Activated B cell treated with CpG ODN at 0.5 μM for 24 hours (primary cell): ENCODE measurements at places on chromosomes 3 and 15.

DNA sequence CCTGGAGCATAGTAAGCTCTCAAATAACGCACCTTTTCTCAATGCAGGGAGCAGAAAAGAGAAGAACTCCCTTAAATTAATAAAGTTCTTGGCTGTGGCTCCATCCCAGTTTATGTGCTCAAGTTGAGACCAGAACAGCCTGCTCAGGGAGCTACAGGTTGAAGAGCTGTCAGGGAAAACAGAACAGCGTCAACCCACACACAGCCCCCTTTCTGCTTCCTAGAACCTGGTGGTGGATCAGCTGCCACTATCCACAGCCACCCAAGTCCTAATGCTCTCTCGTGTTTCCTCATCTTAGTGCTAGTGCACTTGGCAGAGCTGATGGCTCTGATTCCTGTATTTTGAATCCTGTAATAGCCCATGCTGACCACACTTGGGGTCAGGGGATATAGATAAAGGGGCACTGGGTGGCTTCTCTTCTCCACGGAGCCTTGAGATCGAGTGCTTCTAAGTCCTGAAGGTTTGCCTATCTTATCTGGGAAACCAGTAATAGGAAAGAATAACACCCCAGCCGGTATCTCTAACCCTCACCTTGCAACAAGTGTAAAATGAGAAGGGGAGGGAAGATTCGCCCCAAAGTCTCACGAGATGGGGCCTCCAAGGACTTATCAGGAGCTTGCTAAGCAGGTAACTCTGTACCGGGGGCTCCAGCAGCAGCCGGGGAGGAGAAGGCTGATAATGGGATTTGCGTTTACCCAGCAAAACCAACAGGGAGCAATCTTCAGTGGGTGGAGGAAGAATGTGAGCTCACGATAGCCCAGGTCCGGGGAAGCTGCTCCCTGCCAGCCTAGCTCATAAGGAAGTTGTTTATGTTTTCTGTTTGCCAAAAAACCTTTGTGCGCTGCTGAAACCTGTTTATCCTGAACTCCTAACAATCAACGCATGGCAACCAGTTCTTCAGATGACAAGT is 136.2 kb upstream of the ICE2 start:
- no peak for DNase-seq

DNA sequence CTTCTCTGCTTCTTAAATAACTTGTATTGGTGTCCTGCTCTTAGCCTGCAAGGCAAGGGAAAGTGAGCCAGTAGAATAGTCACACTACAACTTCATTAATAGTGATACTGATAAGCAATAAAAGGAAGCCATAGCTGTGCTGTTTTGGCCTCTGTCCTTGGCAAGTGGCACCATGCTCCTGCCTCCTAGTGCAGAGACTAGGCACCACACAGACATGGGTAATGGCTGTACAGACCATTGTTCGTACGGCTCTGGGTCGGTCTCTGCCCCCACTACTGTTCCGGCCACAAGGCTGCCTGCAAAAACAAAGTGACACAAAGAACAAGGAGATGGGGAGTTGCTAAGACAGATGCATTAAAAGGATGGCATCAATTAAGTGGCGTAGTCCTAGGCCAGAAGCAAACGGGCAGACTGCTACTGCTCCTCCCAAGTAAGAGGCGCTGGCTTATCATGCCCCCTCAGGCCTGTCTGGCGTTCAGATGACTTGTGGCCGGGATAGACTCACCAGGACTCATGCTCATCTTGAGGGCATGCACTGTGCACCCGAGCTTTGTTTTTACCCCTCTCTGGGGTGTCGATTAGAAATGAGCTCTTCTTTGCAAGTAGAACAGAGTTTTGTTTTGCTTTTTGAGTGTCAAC is 75.6 kb downstream of the TRAK1 start:
- no peak for DNase-seq

GRCh38 chr15:63996794-63997357 is 49.4 kb downstream of the DAPK2 start:
- no peak for DNase-seq

DNA sequence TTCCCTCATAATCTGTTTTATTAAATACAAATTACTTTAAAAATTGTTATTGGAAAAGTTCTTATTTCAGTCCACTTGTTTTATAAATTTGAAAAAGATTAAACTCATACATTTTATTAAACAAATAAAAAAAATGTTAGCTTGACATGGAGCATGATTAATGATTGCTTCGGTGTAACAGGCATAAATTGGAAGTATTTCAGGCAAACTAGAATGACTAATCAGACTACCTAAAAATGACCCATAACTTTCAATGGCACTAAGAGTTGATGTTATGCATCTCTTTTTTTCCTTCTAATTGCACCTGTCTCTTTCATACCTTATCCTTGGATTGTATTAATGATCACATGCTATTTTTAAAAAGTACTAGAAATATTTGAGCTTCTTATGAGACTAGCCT is 343.3 kb downstream of the ZNF385D start:
- DNase-seq: no peak

- no peak for DNase-seq
Measured at GRCh38 chr3:131386429-131387165, 5.0 kb downstream of the NUDT16 start.

GRCh38 chr3:119427669-119428068 is 35.7 kb downstream of the TMEM39A start:
- no peak for DNase-seq

GRCh38 chr3:72412340-72412956 is 435.8 kb downstream of the SHQ1 start:
- no peak for DNase-seq

DNA sequence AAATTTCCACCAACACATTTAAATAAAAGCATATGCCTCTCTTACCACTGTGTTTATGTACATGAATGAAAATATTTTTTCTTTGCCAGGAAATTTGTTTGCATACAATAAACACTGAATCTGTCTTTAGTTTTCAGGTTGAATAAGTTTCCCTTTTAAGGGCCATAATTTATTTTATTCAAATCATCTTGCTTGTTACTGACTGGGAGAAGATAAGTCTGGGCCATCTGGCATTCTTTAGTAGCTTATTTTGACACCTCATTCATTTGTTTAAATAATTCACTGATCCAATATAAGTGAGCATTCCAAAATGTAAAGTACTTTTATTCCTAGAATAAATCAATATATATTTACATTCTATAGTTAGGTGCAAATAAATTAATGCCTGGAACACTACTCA is 1001.3 kb downstream of the PLOD2 start:
- no peak for DNase-seq

- DNase-seq: no peak
Measured at GRCh38 chr15:63899193-63899592, 65.4 kb upstream of the HERC1 start.
